Thymus (tissue), 14 donors: ENCODE measurements at places on chromosomes 7 and 10. TPM values are rescaled to one million over a fixed set of nuclear protein-coding genes. Genes with fewer than 3 reads are reported as not detected.

- no peaks in the 10 kb centered on the region for H3K27me3 ChIP-seq
- H3K4me1 ChIP-seq = no peaks in the 10 kb centered on the region
- no peak overlapping the region for H3K27ac ChIP-seq
These were observed 134.2 kb upstream of the GJD4 start for GRCh38 chr10:35470925-35471315.

GRCh38 chr7:64574540-64575099, 11.7 kb upstream of the ZNF680 start:
- no peaks in the 10 kb centered on the region for H3K36me3 ChIP-seq
- H3K27ac ChIP-seq = no peak overlapping the region
- H3K4me1 ChIP-seq = no peaks in the 10 kb centered on the region
- H3K4me3 ChIP-seq = peak overlapping the region; percentile 37
- DNase-seq = no peak

- H3K4me3 ChIP-seq = no peak overlapping the region
- H3K27me3 ChIP-seq = no peaks in the 10 kb centered on the region
- no peak for DNase-seq
- H3K36me3 ChIP-seq = peaks cover 8% of the 10 kb centered on the region
- H3K27ac ChIP-seq = no peak overlapping the region
These were observed 109.0 kb downstream of the INPP5A start for GRCh38 chr10:132646443-132647097.

The SPAM1 gene
- total RNA-seq = not detected

The FAM24B gene
- 3.8 TPM for total RNA-seq
